Posterior cingulate gyrus (tissue), 11 donors: ENCODE measurements at places on chromosomes 11 and 22.

DNA sequence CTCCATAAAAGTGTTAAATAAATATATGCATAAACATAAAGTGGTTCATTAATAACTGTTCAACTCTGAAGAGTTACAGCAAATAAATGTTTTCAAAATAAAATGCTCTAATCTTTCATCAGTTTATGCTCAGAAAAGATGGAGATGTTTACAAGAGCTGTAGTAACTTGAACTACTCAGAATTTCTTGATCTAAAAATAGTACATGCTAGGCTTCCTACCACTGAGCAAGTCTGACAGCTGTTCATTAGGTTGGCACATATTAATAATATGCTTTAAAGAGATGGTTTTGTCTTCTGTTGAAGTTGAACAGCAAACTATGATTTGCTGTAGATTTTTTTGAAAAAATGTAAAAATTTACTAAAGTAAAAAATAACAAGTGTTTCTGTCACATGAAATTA, 10.8 kb upstream of the SLN start:
- DNase-seq = no peak

DNA sequence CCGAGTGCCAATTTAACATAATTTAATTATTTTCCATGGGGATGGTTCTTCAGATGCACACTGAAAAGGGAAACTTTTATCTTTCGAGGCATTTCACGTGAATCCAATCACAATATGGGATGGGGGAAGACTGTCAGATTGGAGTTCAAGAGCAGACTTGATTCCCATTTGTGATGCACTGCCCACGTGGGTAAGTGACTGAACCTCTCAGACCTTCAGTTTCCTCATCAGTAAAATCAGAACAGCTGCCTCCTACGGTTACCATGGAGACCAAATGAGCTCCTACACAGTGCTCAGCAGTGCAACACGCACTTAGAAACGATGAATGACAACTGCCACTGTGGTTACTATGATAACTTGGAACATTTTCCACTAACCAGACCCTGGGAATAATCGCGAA, 21.7 kb downstream of the KIAA0930 start:
- DNase-seq = no peak

GRCh38 chr11:115759622-115760460, 255.6 kb upstream of the CADM1 start:
- no peak for DNase-seq

DNA sequence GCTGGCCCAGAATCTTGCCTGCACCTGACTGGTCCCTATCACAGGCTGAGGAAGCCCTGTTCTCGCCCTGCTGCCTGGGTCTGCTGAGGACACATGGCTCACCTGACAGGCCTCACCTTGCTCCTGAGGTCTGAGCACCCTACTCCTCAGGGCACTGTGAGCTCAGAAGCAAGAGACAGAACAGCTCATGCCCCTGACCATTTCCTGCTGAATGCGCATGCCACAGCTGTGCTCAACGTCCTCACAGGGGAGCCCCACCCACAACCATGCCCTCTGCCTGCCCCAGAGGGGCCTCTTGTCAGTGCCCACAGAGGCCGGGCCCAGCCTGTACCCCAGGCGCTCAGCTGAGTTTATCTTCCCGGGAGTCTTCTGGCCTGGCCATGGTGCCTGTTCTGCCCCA, 2.8 kb upstream of the TSPO start:
- DNase-seq = no peak

DNA sequence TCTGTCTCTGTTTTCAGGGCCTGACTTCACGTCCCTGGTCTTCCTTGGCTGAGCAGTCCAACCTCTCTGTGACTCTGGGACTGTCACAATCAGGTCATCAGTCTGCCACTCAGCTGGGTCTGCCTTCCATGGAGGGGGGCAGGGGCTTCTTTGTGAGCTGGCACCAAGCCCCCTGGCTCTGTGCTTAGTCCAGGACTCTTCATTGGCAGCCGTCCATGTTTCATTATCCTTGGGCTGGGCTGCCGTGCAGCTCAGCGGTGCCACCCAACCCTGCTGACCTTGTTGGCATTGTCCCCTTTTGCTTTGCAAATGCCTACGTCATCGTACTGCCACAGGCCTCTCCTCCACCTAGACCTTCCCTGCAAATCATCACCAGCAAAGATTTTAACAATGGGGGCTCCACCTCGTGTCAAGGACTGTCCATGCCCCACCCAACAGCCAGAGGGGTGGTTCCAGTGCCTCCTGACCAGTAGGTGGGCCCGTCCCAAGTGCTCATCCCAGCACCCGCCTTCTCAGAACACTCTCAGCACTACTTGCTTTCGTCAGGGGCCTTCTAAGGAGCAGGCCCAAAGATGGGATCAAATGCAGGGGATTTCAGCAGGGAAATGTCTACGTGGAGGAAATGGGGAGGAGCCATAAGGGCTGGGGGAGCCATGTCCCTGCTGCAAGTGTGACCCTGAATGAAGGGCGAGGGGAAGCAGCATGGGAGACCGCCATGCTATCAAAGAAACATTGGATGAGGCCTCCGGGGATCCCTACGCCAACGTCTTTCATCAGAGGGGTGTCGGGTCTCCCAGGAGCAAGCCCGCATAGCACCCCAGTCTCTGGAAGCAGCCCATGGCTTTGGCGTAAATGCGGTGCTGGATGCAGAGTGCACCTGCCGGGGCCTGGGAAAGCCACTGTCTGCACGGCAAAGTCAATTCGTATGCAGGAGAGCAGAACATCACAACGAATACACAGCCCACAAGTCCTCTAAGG, 18.2 kb downstream of the KRTAP5-6 start:
- DNase-seq = no peak

DNA sequence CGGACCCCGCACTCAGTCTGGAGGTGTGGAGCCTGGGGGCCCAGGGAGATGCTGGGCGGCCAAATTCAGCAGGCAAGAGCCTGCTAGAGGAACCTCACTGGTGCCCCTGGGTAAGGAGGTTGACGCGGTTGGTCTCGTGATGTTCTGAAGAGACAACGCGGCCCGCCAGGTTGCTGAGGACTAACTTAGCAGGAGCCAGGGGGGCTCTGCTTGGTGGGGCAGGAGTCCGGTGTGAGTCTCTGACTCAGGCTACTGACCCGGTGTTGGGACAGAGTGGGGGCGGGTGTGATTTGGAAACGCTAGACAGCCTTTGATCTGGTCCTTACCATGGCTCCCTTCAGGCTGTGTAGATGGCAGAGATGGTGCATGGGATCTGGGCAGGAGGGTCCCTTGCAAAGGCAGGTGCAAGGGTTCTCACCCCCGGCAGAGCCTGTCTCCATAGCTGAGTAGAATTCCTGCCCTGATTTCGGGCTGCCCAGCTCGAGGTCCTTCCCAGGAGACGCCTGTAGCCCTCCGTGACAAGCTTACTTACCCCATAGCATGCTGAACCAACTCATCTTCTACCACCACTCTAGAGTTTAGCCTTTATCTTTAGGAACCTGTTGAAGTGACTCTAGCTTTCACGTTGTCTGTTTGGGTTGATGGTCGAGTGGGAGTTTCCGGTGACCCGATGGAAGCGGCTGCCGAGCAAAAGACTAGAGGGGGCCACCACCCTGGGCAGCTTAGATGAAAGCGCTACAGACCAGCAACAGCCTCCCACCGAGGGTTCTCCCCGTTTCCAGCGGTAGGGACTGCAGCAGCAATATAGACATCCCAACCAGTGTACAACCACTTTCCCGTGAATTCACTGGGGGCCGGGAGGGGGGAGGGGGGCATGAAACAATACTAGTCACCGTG, 38.4 kb downstream of the KCNC1 start:
- no peak for DNase-seq

DNA sequence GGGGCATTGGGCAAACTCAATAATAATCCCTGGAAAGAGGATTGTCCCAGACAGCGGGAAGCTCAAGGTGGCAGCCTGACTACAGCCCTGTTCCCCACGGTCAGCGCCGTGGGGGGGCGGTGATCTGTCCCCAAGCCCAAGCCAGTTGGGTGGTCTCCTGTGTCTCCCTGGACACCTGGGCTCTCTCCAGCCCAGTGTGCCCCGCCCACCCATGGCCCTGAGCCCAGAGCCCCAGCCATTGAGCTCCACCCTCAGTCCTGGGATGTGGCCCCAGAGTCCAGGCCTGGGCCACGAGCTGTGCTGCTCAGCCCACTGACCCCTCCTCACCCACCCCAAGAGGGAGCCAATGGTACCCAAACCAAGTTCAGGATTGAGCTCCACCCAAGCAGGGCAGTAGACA, 27.9 kb upstream of the PDE2A start:
- DNase-seq = no peak

DNA sequence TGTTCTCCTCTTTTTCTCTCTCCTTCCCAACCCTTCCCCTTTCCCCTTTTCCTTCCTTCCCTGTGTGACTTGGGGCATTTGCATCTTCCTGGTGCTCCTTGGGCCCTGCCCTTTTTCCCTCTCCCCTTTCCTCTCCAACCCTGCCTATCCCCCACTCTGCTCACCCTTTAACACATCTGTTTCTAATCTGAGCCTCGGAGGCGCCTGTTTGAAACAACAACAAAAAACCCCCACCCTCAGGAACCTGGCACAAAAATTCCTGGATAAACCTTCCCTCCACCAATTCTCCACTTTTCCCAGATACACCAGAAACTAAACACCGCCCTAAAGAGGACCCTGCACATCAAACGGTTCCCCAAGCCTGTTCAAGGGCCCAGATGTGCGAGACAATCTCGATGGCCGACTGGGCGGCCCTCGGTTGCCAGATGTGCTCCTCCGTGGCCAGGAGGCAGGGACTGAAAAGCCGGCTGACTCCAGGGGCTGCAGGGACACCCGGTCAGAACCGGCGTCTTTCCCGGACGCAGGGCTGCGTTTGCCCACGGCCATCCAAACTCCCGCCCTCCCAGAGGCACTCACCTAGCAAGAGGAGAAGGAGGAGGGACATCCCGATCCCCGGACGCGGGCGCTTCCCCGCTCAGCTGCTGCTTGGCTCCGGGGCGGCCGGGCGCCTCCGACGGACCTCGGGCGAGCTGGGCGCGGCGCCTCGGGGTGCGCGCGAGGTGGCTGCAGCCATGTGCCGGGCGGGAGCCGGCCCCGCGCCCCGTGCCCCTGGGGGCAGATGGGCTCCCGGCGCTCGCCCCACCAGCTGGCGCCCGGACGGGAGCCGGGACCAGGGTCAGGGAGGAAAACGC, 486 bp downstream of the CLMP start:
- no peak for DNase-seq

DNA sequence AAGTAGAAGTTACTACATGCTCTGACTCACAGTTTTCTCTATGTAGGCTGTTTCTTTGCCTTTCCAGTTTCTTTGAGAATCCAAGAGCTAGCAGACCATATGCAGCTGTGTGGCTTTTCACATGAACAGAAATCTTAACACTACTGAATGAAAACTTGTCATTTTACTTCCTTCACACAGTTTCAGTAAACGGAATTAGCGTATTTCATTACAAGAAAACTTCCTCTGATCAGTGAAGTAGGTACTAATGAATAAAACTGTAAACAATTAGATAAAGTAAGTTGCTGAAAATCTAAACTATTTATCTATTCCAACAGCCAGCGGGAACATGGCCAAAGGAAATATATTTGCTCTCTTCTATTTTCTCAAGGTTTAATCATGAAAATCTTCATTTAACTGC, 953.2 kb downstream of the LRRC4C start:
- DNase-seq = no peak

DNA sequence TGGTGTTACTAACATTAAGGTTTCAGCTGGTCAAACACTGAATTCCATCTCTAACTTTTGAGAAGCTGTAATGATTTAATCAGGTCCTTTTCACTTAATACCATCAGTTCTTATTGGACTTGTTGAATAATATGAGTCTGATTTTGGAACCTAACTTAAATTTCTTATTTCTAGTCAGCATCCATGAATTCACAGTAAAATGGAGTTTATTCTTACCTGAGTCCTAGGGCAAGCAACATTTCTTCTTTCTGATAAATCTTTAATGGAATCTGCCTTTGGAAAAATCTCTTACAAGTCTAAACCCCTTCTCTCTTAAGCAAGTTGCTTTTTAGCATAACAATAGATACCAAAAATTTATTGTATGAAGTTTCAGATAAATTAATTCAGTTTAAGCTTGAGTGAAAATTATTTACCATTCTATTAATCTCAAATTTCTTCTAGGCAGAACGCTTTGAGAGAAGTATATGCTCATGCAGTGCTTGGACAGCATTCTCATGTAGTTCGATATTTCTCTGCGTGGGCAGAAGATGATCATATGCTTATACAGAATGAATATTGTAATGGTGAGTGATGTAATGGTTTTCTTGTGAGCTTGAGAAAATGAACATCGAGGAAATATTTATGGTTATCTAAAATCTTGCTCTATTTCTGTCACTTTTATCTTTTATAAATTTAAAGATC, 3.4 kb downstream of the WEE1 start:
- no peak for DNase-seq

DNA sequence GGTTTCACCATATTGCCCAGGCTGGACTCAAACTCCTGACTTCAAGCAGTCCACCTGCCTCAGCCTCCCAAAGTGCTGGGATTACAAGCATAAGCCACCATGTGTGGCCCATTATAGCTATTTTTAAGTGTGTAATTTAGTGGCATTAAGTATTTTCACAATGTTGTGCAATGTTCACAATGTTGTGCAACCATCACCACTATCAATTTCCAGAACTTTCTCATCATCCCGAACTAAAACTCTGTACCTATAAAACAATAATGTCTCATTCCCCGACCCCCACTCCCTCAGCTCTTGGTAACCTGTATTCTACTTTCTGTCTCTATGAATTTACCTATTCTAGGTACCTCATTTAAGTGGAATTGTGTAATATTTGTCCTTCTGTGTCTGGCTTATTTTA, 7.5 kb downstream of the CFAP68 start:
- no peak for DNase-seq

GRCh38 chr22:27576815-27577573, 224.6 kb downstream of the MN1 start:
- no peak for DNase-seq

DNA sequence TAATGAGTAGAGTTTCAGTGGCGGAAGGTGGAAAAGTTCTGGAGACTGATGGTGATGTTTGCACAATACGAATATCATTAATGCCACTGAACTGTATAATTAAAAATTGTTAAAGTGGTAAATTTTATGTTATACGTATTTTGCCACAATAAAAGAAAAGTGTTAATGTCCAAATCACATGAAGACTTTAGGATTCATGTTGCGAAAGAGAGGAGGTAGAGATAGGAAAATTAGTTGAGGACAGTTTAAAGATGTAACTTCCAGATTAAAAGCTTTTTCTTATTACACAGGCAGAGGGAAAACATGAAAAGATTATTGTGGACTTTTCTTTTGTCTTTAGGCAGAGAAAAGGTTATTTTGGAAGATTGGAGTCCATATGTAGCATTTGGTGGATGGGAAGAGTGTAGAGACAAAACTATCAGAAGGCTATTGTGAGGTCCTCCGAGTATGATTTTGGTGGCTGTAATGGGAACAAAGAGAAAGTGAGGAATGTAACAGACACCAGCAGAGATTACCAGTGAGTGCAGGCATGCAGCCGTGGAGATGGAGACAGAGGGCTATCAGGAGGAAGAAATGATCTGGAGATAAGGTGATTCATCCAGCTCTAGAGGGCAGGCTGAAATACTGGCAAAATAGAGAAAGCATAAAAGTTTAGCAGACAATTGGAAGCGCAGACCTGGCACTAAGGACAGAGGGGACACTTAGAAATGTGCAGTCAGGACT, 12.5 kb downstream of the VPS26B start:
- no peak for DNase-seq

GRCh38 chr11:72421351-72421750, 13.0 kb downstream of the CLPB start:
- DNase-seq = no peak

GRCh38 chr11:105074166-105074530, 29.0 kb upstream of the CARD16 start:
- no peak for DNase-seq

GRCh38 chr11:124514131-124514530, 29.3 kb downstream of the OR8B12 start:
- no peak for DNase-seq
